Fibroblast of the aortic adventitia (primary cell): ENCODE measurements at places on chromosomes 6 and 20.

DNA sequence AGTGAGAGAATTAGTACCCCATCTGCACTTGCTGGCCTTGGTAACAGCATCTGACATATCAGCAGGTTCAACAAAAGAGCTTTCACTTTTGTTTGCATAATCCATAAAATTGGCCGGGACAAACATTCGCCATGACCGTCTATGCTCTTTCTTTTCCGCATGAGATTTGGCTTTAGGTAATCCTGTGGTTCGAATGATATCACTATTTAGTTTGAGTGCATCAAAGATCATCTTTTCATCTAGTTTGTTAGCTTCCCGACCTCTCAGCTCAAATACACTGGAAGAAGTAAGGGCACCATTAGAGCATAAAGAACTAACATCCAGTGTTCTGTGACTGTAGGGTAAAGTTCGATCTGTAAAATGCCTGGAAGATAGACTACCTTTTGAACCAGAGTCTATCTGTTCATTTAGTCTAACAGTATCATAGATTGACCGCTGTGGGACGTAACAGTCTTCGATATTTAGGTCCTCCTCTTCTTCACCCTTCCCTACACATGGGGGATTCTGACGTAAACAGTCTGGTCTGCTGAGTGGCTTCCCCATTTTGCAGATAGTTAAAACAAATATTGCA is 101.6 kb downstream of the DST start:
- peak; percentile 54 for DNase-seq

- no peak for DNase-seq
These were observed 1.3 kb downstream of the NRSN1 start for GRCh38 chr6:24127316-24127715.

DNA sequence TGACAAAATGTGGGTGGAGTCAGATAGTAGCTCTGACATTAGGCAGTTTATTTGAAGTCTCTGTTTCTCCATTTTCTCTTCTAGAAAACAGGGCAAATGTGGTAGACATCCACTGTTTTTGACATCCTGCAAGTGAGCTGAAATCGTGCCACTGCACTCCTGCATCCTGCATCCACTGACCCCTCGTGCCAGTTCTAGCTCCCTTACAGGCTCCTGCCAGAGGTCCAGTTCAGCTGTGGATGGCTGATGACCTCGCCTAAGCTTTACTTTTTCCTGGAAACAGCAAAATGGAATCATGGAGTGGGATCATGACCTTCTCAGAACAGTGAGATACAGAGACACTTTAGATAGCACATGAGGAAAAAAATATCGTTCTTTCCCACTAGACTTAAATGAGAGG is 58.5 kb downstream of the TULP4 start:
- no peak for DNase-seq

- peak; percentile 68 for DNase-seq
These were observed 3.1 kb downstream of the STK38 start for GRCh38 chr6:36544228-36544627.

DNA sequence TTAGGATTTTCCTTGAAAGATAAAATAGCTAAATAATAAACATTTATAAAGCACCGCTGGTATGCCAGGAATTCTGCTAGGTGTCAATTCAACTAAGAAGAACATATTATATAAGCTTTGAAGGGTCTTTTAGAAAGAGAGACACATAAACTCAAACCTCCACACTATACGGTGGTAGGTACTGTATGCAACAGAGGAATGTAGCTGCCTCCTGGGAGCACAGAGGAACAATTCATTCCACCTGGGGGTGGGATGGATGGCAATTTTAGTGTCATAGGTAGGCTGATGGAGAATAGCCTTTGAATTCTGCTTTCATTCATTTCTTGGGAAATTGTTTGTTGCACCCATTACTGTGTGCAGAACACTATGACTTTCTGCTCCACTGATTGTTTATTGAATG is 447.1 kb upstream of the MAP3K7 start:
- DNase-seq = no peak

GRCh38 chr6:166446567-166447065 is 63.9 kb upstream of the MPC1 start:
- no peak for DNase-seq

GRCh38 chr20:40575851-40576250 is 113.2 kb downstream of the MAFB start:
- no peak for DNase-seq

DNA sequence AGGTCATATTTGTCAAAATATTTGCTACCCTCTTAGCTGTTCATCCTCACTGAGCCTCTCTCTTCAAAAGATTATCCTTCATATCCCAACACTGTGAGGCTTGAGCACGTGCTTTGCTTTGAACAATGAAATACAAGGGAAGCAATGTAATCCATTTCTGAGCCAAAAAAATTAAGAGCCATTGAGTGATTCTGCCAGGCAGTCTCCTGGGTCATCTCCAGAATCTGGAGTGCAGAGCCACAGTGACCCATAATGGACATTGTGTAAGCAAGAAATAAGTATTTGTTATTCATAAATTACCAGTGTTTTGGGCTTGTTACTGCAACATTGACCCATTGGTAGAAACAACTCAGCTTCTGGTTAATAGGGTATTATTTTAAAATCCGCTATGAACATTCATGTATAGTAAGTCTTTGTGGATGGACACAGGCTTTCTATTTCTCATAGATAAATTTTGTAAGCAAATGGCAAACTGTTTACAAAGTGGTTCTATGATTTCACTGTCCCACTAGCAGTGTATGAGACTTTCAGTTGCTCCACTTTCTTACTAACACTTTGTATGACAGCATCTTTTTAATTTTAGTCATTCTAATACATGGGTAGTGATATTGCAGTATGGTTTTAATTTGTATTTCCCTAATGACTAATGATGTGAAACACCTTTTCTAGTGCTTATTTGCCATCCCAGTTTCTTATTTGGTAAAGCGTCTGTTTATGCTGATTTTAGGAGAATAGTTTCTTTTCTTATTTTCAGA is 358.2 kb downstream of the PLCB1 start:
- DNase-seq = peak; percentile 55

DNA sequence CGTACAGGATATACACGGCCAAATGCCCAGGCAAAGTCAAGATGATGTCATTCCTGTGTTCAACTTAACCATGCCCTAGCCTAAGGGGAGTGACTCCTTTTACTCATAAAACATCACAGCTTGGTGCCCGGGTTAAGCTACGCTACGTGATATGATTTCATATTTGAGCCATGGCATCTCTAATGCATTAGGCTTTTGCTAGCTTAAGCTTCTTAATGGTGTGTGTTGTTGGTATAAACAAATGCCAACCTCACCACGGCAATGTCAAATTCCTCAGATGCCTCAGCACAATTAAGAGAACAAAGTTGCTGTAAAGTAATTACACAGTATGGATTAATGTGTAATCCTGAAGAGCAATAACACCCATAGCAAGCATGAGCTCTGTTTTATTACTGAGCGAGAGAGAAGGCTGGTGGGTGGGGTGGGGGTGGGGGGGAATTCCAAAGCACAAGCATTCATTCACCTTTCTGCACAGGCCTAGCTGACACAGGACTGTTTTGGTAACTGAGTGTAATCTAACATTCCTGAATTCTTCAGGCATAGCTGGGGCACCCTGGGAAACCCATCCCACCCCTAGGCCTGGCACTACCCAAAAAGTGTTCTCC is 44.7 kb upstream of the CNKSR3 start:
- DNase-seq = no peak

GRCh38 chr6:47308198-47308517 is 1.5 kb downstream of the TNFRSF21 start:
- DNase-seq = peak; percentile 23

GRCh38 chr6:151763938-151764680 is 43.4 kb upstream of the ESR1 start:
- DNase-seq = peak; percentile 97

DNA sequence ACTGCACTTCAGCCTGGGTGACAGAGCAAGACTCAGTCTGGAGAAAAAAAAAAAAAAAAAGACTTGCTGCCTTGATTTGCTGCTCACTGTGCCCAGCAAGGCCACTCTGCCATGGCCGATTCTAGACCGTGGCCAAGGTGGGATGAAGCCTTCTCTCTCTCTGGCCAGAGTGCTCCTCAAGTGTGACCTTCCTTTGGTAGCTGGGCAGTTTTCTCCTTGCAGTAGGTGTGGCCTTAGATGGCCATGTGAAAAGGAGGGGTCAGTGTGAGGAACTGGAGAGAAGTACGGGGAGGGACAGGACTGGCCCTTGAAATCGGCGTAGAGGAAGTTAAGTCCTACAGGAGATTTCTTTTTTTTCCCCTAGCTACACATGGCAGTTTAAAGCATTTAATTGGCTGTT is 272.0 kb downstream of the ARID1B start:
- DNase-seq = no peak

DNA sequence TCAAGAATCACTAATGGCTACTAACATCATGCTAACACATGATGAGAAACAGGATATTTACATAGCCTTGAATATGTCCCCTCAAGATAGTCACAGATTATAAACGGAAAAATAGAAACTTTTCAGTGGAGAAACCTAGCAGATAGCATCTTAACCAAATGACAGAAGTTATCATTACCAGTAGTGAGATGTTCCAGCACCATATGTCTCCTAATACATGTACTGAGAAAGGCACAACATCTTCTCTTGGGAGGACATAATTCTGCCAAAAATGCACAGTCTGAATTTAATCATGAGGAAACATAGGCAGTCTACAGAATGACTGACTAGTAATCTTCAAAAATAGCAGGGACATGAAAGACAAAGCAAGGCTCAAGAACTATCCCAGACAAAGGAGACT is 19.9 kb upstream of the PRIM2 start:
- no peak for DNase-seq

DNA sequence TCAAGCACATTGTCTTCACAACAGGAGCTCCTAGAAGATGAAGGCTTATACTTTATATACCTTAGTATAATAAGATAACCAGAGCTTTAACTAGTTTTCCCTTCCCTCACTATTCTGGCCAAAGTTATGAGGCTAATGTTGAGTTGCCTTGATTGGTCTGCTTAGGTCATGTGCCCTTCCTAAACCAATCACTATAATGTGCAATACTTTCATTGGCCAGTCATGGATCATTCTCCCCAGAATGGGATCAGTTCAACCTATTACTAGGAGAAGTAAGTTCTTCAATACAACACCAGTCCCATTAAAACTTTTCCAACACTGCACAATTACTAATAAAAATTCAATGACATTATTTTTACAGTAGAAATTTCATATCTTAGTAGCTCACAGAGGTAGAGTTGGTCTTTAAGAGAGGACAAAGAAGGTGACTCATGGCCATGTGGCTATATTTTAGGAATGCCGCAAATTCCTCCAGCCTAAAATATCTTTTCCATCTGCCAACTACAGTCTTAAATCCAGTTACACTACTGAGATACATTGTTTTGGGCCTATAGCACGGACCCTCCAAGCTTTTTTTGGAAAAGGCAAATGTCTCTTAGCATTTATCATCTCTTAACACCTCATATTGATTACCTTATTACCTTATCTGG is 12.5 kb upstream of the POU3F2 start:
- DNase-seq = no peak

DNA sequence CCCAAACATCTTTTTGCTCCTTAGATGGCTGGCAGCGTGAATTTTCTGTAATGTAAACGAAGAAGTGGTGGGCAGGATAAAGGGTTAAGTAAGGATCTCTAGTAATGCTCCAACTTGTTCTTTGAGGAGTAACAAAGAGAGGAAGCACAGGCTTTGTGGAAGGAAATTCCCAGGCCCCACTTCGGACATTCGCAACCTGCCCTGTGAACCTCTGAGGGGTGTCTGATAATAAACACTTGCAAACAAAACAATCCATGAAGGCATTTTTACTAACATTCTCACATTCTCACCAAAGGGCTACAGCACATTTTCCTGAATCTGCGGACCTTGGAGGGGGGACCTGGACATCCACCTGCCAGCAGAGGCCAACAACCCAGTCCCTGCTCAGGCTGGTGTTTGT is 25.8 kb upstream of the ADGRF5 start:
- no peak for DNase-seq
